Stimulated activated CD4-positive, alpha-beta T cell treated with anti-CD3 and anti-CD28 coated beads, Interleukin-1b, Interleukin-23, amount 100 ng/mL, for 24 hours (primary cell): ENCODE measurements at places on chromosomes 5 and 9.

GRCh38 chr5:98771382-98772109 lies 1.9 kb upstream of the RGMB start:
- DNase-seq, result no peak

GRCh38 chr9:90107040-90107725 lies 502.4 kb downstream of the GADD45G start:
- no peak for DNase-seq

GRCh38 chr9:12922224-12922866 lies 147.5 kb downstream of the LURAP1L start:
- DNase-seq, result no peak

- DNase-seq, result no peak
Measured at GRCh38 chr5:179699616-179700237, 960 bp downstream of the CANX start.

- no peak for DNase-seq
Measured at GRCh38 chr5:112735702-112736101, 2.0 kb upstream of the APC start.

DNA sequence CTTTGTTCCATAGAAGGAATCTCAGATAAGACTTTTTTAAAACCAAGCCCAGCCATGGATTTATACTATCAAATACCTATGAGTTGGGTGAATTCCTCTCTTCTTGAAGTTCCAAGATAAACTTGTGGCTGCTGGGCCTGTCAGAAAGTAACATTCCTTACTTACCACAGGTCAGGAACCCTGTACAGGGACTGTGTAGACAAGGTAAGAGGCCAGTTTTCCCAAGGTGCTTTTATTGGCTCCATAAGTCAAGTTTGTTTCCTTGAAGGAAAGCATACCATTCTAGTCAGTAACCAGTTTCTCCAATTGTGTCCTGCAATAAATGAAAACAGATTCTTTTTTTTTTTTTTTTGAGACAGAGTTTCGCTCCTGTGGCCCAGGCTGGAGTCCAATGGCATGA lies 8.8 kb upstream of the CLTB start:
- no peak for DNase-seq

GRCh38 chr9:75893106-75893505 lies 2.6 kb downstream of the PCSK5 start:
- no peak for DNase-seq
